ENCODE measurements at places on chromosomes 16 and 17.
A peak's percentile ranks its signal among the peaks of the same experiment; 100 is the strongest.

DNA sequence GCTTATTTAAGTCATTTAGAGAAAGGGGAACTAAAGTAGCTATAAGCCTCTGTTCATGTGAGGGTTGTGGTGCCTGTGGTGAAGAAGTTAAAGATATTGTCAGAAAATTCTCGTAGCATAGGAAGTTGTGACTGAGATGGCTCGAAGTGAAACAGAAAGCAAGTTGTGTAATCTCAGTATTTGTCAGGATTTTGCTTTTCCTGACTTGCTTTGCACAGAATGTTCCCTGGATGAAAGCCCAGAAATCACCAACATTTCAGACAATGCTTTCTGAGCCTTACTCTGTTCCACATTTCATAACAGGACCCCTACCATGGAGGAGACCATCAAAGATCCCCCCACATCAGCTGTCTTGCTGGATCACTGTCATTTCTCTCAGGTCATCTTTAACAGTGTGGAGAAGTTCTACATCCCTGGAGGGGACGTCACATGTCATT, 10.6 kb downstream of the CALCOCO2 start:
- no peak for DNase-seq

- no peak for DNase-seq
Measured at GRCh38 chr17:15091825-15092224, 173.3 kb downstream of the PMP22 start.

- DNase-seq = peak; percentile 68
Measured at GRCh38 chr16:77298418-77299360, 99.5 kb downstream of the SYCE1L start.

DNA sequence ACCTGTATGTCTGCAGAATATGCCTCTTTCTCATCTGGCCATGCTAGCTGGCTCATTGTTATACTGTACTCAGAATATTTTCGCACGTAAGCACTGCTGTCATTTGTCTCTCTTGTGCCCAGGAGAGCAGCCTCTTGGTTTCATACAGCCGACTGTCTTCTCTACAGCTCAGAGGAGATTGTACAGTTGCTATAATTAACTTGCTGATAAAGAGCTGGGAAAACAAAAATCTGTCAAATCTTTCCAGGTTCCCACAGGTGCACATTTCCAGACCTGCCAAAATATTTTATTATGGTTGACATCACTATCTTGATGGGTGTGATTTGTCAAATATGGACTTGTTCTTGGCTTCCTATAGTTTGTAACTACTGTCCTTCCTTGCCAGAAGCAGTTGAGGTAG, 122.7 kb downstream of the FTO start:
- no peak for DNase-seq

GRCh38 chr17:74862108-74862901, 2.6 kb upstream of the GRIN2C start:
- DNase-seq = peak; percentile 82

- DNase-seq = no peak
Measured at GRCh38 chr16:23181506-23181905, 1.0 kb upstream of the SCNN1G start.

DNA sequence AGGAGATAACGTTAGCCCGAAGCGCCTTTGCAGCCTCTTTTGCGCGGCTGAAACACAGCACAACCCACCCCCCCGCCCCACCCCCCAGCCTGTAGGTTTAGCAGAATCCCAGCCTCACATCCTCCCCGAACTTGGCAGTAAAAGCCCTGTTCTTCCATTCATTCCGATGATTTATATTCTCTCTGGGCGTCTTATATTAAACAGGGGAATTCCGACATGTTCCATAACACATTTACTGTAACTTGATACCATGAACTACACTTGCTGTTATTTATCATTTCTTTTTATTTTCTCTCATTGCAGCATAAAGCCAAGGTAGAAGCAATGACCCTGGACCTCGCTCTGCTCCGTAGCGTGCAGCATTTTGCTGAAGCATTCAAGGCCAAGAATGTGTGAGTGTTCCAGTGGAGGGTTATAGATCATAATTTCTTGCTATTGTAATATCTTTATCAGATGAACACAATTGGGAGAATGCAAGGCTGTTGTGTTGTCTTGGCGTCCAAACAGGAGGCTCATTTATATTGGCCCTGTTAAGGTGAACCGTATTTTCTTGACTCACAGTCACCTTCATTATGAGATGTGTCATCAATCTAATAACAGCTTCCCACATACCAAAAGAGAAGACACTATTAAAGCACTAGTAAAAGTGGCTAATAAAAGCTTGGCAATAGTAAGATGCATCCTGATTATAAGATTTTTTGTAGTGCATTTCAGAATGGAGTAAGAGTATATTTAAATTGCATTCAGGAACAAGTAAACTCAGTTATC, 287.3 kb downstream of the WWOX start:
- no peak for DNase-seq

DNA sequence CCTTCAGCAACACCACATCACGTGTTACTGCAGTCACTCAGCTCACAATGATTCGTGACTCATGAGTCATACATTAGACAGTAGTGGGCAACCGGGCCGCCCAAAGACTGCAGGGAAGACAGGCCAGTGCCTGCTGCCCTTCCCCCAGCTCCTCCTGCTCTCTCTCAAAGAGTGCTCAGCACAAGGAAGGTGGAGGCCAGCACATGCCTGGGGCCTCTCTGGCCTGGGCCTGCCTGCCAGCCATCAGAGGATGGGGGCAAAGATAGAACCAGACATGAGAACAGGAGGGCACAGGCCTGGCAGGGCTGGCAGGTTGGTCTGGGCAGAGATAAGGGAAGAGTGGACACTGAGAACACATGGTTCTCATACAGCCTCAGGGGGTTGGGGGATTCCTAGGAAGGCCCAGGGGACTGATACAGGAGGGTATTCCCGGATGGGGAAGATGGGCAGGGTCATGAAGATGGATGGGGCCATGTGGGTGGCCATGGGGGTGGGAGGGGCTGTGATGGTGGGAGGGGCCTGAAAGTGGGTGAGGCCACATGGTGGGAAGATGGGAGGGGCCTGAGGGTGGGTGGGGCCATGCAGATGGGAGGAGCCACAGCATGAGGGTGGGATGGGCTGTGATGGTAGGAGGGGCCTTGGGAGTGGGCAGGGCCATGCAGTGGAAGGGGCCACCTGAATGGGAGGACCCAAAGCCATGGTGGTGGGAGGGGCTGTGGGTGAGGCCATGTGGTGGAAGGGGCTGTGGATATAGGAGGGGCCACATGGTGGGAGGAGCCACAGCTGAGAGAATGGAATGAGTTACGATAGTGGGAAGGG, 29.0 kb downstream of the KATNB1 start:
- DNase-seq = no peak

DNA sequence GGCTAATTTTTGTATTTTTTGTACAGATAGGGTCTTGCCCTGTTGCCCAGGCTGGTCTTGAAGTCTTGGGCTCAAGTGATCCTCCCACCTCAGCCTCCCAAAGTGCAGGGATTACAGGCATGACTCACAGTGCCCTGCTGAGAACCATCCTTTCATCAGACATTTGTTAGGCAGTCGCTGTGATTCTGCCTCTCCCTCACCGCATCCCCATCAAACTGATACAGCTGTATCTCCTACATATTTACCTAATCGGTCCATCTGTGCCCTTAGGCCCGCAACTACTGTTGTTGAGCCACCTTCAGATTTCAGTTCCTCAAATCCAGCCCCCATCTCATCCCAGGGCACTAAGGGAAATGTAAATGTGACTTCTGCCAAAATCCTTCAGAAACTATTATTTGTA, 2.0 kb upstream of the SLC43A2 start:
- DNase-seq = no peak

- no peak for DNase-seq
Measured at GRCh38 chr16:29321585-29321984, 84.9 kb downstream of the NPIPB11 start.

GRCh38 chr16:25707982-25708583, 16.3 kb downstream of the HS3ST4 start:
- DNase-seq = no peak

DNA sequence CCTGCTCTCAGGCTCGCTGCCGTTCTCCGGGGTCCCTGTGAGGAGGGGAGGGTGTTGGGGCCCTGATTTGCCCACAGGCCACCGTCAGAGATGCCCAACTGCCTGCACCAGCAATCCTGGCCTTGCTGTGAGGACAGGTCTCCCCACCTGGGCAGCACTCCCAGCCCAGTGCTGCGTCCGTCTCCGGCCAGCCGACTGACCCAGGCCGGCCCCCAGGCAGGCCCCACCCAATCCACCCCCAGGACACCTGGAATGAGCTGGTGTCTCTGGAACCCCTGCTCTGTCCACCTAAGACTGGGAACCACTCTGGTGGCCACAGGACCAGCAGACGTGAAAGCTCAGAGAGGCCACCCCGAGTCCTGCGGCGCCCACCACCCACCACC, 20.1 kb downstream of the PKD1 start:
- DNase-seq = no peak

DNA sequence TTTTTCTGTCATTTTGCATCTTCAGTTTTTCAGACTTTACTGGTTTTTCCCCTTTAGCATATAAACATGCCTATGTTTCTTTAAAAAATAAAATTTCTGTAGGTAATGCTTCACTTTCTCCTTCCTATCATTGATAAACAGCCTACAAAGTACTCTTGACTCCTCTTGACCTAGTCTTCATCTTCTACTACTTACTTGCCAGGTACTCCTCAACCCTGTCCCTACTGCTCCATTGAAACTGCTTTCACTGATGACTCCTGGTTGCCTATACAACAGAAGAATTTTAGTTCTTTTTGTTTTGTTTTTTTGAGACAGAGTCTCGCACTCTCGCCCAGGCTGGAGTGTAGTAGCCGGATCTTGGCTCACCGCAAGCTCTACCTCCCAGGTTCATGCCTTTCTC, 7.0 kb downstream of the DDX42 start:
- DNase-seq = no peak

GRCh38 chr17:45299361-45299760, 17.5 kb downstream of the MAP3K14 start:
- no peak for DNase-seq

- DNase-seq = no peak
Measured at GRCh38 chr16:47624563-47624962, 163.4 kb downstream of the PHKB start.

- no peak for DNase-seq
Measured at GRCh38 chr17:67492251-67492740, 115.2 kb downstream of the PITPNC1 start.

- no peak for DNase-seq
Measured at GRCh38 chr16:149024-149660, 3.3 kb upstream of the HBZ start.

DNA sequence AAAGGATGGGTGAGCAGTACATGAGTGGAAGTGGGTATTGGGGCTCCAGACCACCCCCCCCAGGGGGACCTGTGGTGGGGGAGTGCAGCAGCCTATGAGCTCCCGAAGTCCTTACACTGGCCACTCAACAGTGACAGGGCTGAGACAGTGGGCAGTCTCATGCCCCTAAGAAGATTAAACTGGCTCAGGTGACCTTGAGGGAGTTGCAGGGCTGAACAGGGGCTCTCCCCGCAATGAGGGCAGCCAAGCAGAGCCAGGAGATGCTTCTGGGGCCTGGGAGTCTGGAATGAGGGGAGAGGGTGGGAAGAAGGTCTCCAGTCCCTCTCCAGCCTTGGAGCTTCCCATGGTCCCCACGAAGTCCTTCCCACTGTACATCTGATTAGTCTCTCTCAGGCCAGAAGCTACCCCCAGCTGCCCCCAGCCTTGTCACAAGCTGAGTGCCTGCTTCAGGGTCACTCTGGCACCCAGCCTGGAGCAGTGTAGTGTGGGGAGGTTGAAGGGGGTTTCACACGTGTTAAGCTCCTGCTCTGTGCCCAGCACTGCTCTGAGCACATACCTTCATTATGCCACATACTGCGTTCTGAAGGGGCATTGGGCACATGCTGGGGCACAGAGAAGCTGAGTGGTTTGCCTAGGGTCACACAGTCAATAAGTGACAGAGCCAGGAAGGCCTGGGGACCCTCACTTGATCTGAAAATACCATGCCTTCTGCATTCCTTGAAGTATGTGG, 1.0 kb upstream of the CDH16 start:
- no peak for DNase-seq

DNA sequence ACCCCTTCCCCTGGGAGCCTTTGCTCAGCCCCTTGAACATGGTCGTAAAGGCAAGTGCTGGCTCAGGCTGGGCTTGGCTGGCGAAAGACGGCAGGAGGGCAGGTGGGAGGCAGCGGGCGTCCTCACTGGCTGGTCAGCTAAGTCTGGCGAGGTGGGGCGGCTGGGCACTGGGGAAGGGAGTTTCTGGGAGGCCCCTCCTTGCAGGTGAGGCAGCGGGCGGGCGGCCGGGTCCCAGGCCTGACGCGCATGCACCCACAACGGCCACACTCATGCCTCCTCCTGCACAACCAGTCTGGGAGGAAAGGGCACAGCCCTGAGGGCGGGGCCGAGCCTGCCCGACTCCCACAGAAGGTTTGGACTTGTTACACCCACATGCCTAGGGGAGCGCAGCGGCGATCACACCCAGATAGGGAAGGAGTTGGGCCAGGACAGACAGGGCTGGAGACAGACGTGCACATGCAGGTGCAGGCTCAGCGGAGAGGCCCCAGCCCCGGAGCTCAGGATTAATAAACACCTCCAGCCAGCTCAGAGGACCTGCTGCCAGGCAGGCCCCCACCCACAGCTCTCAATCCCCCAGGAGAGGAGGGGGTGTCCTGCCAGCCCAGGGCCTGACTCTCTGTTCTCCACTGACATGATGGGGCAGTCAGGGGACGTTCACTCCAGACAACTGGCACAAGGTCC, at the start of gene EVPL:
Gene EVPL, minus strand, starts transcription at position 148 of the 681 bp plus-strand sequence. Its CDS starts 108 bp downstream, at position 40.
- DNase-seq = no peak

- DNase-seq = peak; percentile 54
Measured at GRCh38 chr16:4982056-4982867, 24.1 kb downstream of the SEC14L5 start.

DNA sequence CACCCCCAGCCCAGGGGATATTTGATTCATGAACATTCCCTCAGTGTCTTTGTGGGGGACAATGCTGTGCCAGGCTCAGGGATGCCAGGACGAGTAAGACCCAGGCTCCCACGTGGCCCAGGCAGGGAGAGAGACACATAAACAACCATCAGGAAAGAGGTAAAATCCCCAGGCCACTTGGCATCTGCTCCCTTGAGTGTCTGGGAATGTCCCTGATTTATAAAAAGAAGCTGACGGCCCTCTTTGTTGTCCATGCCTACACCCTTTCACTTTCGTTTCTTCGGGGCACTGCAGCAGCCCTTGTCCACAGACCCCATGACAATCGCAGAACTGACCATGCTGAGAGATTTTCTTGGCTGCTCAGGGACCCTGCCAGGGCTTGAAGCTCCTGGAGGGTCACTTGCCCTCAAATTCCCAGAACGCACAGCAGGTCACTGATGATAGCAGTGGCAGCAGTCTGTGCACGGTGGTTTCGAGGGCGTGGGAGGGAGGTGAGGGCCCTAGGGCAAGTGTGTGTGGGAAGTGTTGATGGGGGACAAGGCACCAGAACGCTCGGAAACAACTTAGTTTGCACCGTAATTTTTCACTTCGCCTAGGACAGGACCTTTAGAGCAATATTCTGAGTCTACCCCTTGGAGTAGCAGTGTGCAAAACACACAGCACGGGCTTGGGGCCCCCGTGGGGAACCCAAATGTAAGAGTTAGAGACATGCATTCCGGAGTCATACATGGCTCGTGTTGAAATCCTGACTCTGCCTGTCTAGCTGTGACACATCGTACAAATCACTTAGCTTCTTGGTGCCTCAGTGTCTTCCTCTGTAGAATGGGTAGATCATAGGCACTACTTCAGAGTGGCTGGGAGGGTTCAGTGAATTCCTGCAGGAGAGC, 4.7 kb downstream of the NOD2 start:
- DNase-seq = no peak
